ENCODE measurements at places on chromosomes 3 and 15.

GRCh38 chr3:128133273-128133883, 9.8 kb upstream of the RUVBL1 start:
- DNase-seq: peak; percentile 69

DNA sequence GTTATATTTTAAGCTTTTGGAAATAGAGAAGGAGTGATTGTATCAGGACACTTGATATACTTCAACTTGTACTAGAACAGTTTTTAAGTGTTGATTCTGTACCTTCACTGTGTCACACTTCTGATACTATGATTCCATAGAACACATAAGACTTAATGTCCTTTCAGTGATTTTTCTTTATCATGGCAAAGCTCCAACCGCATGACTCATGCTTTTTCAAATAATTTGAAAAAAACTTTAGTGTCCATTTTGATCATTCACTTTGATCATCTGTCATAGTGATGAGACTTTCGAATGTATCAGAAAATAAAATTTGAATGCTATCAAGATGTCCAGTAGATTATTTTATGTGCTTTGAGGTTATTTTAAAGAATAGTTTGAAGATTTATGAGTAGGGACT, 32.0 kb downstream of the AP4E1 start:
- peak; percentile 8 for DNase-seq

- DNase-seq: no peak
Measured at GRCh38 chr3:73637042-73637441, 12.3 kb upstream of the PDZRN3 start.

DNA sequence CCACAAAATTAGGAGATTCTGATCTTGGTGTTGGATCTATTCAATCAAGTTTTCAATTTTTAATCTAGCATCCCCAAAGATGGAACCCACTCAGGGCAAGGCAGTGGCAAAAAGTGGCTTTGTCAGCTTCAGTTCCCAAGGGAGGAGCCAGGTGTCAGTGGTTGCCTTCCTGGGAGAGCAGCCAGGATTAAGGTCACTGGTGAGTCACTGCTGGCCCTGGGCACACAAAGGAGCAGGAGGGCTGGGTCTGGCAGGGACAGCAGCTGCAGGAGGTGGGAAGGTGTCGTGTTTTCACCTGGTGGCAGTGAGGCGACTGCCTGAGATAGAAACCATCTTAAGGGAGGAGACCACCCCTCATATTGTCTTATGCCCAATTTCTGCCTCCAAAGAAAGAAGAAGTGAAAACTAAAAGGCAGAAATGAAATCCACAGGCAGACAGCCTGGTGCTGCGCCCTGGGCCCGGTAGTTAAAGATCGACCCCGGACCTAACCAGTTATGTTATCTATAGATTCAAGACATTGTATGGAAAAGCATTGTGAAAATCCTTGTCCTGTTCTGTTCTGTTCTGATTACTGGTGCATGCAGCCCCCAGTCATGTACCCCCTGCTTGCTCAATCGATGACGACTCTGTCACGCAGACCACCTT, 5.9 kb upstream of the KLHL25 start:
- peak; percentile 20 for DNase-seq

DNA sequence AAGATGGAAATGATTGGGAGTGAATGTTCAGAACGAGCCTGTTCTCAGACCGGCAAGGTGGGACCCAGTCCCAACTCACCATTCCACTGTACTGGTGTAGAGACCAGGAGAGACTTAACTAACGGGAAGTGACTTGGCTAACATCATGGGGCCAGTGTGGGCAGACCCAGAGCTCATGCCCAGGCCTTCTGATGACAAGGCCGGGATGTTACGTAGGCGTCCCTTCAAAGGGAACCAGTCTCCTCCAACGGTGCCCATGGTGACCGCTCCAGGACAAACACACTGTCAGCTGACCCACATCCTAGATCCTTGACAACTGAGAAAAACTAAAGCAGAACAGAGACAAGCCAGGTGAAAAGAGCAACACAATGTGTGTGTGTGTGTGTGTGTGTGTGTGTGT, 128.4 kb upstream of the HACD2 start:
- DNase-seq: no peak
